NCI-H510A (cell line): ENCODE measurements at places on chromosomes 12 and 14.

- DNase-seq = no peak
Measured at GRCh38 chr14:74242780-74243042, 3.5 kb downstream of the VSX2 start.

DNA sequence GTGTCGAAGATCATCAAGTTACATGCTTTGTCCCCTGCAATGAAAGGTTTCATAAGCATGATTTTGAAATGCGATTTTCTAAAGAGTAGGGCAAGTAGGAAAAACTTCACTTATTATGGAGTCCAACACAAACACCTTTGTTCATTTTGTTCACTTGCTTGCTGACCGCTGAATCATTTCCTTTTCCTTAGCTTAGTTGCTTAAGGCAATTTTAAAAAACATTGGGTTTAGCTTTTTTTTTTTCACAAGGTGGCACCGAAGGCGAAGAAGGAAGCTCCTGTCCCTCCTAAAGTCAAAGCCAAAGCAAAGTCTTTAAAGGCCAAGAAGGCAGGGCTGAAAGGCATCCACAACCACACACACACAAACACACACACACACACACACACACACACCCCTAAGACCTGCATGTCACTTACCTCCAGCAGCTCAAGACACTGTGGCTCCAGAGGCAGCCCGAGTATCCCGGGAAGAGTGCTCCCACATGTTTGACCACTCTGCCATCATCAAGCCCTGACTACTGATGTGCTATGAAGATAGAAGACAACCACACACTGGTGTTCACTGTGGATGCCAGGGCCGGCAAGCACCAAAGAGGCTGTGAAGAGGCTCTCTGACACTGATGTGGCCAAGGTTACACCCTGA is 11.4 kb downstream of the MANSC1 start:
- no peak for DNase-seq

DNA sequence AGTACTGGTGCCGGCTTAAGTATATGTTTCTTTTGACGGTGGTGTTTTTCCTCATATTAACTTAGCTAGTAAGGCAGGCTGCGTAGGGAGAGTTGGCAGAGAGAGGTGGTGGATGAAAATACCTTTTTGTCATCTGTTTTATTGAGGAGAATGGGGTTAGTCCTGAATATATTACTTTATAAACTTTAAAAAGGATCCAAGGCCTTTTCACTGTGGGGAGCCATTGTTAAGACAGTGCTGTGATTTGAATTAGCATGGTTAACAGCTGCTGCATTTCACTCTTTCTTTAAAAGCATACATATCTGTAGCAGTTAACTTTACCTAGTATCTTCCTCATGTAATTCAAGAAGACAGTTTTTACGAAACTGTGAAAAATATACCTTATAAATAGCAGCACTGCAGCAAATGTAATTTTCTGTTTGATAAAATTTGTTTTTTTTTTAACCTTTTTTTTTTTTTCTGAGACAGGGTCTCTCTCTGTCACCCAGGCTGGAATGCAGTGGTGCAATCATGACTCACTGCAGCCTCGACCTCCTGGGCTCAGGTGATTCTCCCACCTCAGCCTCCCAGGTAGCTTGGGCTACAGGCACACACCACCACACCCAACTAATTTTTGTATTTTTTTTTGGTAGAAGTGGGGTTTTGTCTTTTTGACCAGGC is 57.1 kb downstream of the AEBP2 start:
- DNase-seq = no peak

GRCh38 chr12:117847371-117847770 is 121.4 kb downstream of the KSR2 start:
- no peak for DNase-seq

GRCh38 chr12:13198241-13198640 is 1.7 kb downstream of the EMP1 start:
- no peak for DNase-seq

DNA sequence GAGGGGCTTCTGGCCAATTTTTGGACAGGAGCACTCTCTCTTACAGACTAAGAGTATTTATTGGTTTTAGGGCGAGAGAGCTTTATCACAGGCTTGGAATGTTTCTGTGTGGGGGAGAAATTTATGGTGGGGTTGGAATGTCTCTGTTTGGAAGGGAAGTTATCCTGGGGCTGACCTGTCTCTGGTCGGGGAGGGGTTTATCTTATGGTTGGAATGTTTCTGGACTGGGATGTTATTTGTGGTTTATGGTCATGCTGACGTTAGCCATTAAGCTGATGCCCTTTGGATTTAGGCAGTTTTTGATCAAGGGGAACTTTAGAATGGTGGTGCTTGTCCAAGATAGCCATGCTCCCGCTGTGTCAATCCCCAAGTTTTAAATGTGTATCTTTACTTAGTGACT is 614.8 kb downstream of the DIO2 start:
- no peak for DNase-seq

DNA sequence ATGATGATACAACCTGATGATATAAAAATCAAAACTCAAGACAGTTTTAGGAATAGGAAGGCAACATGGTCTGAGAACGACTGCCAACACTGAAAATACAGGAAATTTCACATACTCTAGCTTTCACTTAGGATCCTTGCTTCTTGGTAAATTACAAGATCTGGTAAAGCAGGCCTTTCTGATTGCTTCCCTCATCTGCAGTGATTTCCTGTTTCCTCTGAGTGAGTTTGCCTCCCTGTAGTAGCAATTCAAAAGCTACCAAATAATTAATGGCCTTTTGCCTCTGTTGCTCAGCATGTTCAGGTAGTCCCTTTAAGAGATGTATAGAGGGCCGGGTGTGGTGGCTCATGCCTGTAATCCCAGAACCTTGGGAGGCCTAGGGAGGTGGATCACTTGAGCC is 2.0 kb upstream of the IRAK3 start:
- DNase-seq = no peak

DNA sequence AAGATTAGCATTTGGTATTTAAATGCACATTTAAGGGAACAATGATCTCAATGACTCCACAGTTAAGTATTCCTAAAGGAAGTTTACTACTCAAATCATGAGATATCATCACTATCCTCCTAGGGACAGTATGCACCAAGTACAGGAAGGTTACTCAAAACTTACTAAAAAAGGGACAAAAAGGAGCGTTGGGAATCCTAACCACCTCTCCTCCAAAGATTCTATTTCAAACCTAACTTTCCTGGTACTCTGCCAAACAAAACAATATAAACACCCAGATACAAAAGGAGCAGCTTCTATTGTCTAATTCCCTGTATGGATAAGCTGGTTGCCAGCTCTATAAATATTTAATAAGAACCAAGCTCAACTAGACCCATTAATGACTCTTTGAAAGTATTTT is 377.7 kb downstream of the NUAK1 start:
- DNase-seq = no peak

DNA sequence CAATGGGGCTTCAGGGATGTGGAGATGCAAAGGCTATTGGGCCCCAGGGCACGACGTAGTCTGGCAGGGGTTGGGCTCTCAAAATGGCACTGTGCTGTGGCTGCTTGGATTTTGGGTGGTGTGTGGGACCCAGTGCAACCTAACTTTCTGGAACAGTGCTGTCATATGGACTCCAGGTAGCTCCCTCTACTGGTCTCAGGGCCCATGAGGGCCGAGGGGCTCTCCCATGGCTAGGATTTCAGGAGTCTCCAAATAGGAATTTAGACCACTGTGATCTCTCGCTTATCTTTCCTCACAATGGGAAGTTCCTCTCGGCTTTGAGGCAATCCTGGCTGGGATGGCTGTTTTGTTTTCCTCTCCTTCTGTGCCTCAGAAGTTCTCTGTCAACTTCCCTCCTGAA is 68.2 kb upstream of the MUCL1 start:
- DNase-seq = no peak

DNA sequence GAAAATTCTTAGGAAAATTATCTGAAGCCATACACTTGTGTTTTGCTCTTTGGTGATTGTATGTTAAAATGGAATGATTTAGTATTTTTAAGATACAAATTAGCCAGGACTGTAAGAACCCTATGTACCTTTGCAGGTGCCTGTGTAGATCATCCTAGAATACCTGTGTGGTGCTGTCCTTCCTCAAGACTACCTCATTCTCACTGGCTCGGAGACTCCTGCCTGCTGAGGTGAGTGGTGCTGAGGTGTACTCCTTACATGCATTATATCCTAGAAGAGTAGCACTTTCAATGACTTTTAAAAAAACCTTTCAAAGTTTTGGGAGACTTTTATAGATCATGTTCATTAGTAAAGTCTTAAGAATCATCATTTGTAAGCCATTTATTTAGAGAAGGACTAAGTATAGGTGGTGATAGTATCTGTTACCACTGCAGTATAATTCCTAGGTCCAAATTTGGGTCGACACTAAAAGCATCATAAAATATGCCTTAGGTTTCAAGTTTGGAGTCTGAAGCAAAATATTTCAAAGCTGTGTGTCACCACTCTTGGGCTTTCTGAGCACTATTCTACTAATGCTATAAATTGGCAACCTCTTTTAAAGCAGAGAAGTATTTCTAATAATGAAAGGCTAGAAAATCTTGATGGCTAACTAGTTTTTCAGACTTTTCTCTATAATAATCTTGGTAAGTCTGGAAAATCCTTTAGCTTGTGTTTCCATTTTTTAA is 36.6 kb downstream of the RASSF8 start:
- DNase-seq = no peak

GRCh38 chr14:92958373-92959188 is 35.6 kb downstream of the CHGA start:
- no peak for DNase-seq

DNA sequence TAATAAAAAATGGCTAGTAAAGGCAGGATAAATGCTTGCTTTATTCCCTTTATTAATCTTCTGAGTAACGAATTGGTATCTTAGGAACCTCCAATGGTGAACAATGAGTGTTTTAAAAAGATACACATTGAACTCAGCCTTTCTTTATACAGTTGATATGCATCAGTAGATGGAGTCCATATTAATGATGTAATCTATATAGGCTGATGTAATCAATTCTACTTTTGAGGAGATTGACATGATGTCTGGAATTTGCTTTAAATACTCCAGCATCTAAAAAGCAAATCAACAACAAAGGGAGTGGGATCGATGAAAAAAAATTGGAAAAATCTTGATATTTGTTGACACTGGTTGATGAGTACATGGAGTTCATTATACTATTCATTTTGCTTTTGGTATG is 106.2 kb downstream of the ANO4 start:
- DNase-seq = no peak

GRCh38 chr12:106223485-106224354 is 24.1 kb downstream of the CKAP4 start:
- DNase-seq = peak; percentile 30

DNA sequence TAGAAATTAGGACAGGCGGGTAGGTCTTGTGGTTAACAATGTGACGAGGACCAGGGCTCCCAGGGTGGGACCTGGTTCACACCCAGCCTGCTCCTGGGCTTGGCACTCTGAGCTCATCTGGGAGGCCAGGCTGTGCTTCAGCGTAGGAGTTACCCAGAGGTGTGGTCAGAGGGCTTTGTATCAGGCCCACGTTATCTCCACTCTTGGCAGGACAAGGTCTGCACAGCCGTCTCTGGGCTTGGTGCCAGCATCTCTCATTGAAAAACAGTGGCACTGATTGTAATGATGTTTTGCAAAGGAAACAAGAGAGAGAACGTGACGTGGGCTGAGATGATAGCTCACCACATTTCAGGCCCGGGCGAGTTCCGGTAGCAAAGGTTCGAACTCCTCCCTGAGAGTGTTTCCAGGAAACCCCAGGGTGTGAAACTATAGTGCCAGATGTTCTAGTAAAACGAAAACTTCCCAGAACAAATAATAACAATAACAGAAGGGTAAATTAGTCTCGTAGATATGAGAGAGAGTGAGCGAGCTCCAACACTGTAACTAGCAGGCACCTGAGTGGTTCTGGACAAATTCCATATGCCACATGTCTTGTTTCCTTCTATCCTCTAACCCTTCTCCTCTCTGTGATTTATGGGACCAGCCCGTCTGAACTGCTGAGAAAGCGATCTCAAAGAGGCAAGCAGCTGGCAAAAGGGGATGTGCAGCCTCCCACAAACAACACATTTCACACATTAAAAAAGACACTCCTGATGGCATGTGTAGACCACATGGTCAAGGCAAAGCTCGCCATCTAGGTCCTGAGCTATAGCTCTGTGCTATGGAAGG is 227.3 kb downstream of the KTN1 start:
- peak; percentile 33 for DNase-seq

DNA sequence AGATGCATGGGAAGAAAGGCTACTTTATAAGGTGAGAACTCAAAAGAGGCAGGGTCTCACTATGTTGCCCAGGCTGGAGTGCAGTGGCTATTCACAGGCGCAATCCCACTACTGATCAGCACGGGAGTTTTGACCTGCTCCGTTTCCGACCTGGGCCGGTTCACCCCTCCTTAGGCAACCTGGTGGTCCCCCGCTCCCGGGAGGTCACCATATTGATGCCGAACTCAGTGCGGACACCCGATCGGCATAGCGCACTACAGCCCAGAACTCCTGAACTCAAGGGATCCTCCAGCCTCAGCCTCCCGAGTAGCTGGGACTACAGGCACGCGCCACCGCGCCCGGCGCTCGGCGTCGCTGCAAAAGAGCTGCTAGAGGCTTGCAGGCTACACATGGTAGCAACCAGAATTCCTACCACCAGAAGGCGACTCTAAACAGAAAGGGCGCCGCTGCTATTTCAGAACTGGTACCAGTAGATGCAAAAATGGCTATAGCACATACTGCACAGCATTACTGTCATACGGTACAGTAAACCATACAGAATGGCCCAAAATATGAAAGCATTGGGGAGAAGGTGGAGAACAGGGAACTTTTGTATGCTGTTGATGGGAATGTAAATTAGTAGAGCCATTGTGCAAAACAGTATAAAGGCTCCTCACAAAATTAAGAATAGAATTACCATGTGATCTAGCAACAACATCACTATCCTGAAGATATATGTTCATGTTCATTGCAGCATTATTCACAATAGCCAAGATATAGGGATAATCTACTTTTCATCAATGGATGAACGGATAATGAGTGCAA is 1.2 kb upstream of the NEMF start:
- peak; percentile 56 for DNase-seq

GRCh38 chr12:108935159-108935763 is 55.4 kb downstream of the DAO start:
- no peak for DNase-seq

DNA sequence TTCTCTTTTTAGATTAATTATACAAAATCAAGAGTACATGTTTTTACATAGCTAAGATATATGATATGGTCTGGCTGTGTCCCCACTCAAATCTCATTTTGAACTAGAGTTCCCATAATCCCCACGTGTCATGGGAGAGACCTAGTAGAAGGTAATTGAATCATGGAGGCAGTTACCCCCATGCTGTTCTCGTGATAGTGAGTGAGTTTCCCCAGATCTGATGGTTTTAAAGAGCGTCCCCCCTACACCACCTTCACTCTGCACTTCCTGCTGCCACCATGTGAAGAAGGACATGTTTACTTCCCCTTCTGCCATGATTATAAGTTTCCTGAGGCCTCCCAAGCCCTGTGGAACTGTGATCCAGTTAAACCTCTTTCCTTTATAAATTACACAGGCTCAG is 21.4 kb upstream of the DRAM1 start:
- DNase-seq = no peak
